RPMI8226 (cell line): ENCODE measurements at places on chromosomes 6 and 20.

DNA sequence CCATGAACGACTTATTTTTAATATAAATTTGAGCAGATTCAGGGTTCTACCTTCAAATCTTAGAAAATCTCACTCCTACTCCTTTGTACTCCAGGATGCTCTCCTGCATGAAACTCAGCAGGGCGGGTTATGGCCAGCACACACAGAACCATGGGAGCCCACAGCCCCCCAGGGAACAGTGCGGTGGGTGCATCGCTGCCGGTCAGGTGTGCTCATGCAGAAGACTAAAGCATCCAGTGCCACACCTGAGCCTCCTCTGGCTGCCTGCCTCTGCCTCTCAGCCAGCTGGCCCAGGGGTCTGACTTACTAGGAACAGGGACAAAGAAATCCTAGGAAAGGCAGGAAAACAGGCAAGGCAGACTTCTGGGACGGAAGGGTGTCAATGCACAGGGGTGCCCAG lies 31.8 kb downstream of the EZR start:
- no peak for DNase-seq

GRCh38 chr20:23159256-23159946 lies 73.3 kb upstream of the CD93 start:
- no peak for DNase-seq

DNA sequence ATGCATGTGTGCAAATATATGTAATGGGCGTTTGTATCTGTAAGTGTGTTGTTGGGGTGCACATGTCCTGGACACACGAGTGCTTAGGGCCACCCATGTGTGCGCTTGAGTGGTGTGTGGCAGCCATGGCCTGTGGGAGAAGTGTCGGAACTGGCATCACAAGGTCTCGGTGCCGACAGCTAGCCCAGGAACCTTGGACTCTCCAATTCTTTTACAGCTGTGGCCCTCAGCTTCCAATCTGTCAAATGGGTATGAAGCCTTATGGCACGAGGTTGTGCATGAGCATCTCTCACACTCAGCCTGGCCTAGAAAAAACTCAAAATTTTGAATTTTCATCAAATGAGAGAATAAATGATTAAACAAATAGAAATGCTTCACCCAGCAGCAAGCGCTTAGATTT lies 42.0 kb downstream of the SPDEF start:
- no peak for DNase-seq

DNA sequence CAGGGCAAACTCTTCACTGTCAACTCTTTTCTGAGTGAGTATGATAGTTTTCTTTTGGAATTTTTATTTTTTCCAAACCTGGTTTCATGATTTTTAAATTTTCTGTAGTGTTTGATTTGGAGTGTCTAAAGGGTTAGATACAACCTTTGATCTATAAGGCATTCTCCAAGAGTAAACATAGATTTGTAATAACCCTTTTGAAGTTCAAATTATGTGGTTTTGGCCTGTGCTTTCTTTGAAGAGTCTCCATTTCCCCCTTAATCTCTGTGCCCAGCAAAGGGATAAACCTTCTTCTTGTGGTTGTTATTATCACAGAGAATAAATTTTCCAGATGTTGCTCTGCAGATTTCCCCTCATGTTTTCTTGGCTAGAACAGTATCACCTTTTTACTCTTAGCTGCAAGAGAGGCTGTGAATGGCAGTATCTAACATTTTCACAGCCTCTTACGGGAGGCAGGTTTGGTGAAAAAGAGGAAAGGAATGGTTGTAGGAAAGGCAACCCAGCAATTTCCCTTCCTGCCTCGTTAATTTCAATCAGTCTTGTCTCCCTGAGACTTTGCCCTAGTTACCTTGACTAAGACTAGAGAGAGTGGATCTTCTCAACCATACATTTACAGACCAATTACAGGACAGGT lies 83.3 kb upstream of the AKIRIN2 start:
- no peak for DNase-seq

- DNase-seq = no peak
Measured at GRCh38 chr6:2183246-2183645, 62.2 kb downstream of the GMDS start.

DNA sequence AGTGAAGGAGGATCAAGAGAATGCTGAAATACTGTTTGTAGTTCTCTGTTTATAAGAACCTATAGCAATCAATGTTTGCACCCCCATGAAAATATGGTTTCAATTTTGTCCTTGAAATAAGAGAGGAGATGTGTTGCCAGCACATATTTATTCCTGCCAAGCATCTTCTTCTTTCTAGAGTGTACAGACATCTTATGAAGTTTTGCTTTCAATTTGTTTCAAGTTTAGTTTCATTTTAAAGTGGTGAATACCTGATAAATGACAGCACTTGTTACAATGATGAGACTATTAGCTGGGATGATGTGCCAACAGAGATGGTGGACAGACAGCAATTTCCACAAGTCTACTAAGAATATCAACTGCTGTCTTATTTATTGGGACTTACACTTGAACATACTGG lies 39.2 kb upstream of the CENPW start:
- no peak for DNase-seq

GRCh38 chr6:117272891-117273290 lies 7.5 kb downstream of the VGLL2 start:
- peak; percentile 4 for DNase-seq

- DNase-seq = no peak
Measured at GRCh38 chr6:101921829-101922450, 528.4 kb downstream of the GRIK2 start.

DNA sequence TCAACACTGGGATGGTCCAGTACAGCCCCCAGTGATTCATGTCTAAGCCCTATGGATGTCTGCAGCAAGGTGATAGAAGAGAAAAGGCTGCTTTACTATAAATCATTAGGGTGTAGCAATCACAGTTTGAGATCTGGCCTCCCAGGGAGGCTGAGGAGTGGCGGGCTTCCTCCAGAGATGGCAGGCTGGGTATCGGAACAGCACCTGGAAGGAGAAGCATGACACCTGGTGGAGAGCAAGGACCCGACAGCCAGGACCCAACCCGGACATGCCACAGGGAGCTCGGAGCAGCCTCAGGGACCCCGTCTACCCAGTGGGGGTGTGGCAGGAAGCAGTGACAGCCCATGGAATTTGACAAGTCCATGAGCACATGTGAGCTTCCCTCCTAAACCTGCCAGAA lies 114.8 kb upstream of the CD93 start:
- DNase-seq = peak; percentile 64

DNA sequence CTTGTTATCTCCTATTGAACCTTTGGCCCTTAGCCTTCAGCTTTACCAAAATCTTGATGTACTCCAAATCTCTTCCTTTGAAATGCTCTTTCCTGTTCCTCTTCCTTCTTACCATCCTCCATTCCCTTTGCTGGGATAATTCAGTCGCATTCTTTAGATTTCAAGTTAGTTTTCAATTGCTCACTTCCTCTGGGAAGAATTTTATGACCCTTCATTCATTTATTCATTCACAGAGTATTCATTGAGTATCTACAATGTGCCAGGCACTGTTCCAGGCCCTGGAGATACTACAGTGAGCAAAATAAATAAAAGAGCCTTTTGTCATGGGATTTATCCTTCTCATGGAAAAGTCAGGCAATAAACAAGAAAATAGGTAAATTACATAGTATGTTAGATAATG lies 548.2 kb upstream of the FLRT3 start:
- no peak for DNase-seq

DNA sequence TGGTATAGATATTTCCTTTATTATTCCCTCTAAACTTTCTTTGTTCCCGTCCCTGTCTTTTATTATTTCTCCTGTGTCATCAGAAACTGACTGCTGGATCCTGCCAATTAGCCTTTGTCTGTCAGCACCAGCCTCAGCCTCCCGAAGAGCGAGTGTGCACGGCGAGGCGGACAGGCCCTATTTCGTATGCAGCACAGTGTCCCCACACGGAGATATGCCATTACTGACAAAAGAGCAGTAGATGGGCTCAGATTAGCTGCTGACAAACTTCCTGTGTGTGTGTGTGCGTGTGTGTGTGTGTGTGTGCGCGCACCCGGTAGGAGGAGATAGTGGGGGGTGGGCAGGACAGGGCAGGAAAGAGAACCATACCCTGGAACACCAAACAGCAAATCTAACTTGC lies 99.5 kb upstream of the ZFP64 start:
- no peak for DNase-seq

GRCh38 chr6:154359161-154359574 lies 2.6 kb upstream of the IPCEF1 start:
- DNase-seq = peak; percentile 13

DNA sequence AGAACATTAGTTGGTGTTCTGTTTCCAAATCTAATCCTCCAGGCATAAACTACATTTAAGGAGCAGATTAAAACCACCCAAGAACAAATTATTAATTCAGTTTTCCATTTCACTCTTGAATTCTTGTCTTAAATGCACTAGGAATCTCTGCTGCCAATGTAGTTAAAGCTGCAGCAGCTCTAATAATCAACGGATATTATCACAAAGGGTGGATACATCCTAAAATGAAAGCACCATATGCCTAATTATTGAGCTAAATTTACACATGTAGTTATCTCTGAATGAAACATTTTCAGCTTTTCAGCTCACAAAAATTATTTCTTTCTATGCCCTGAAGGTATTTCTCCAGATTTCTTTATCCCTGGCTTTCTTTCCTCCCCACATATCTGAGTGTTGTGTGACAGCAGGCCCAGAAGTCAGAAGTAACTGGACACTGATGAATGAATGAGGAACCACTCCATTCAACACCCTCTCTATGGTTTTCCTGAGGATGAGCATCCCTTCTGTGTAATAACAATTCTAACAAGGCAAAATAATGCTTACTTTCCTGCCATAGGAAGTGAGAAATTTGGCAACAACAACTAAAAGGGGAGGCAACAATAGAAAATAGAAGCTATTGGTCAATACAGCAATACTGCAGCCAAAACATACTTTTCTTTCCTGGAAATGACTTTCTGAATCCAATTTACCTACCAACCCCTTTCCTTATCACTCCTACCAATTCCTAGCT lies 14.9 kb downstream of the MAN1A1 start:
- no peak for DNase-seq

- no peak for DNase-seq
Measured at GRCh38 chr6:162728197-162728596, 423 bp downstream of the PACRG start.

- no peak for DNase-seq
Measured at GRCh38 chr20:34570859-34571306, 12.4 kb downstream of the MAP1LC3A start.

DNA sequence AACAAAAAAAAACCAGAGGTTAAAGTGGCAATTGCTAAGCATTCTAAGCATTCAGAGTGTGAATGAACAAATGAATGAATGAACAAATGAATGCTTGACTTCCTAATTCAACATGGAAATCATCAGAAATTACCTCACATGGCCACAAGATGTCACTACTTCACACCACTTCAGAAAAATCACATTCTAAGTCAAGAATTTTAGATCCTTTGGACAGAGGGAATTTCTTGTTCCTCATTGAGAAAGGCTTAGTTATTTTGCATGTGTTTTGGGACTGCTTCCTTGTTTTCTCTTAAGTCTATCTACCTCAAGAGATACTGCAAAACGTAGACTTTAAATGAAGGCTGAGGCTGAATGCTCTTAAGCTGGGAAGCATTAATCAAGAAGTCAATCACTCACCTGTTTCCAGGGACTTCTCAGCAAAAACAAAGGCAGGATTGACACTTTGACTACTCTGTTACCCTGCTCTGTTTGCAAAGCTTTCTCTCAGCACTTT lies 120.2 kb downstream of the MBOAT1 start:
- DNase-seq = peak; percentile 48

DNA sequence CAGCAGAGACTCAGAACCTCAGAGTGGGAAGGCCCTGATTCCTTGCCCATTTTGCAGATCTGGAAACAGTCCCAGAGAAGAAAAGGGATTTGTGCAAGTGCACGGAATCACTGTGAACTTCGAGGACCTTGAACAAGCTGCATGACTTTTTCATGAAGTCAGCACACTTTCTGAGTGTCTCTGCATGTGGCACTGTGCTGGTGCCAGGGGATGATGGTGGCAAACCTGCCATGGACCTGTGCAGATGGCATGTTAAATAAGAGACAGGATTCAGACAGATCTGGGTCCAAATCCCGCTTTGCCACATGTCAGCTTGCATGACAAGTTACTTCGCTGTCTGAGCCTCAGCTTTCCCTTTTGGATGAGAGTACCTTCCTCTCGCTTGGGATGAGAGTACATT lies 26.8 kb downstream of the ZNF831 start:
- no peak for DNase-seq

DNA sequence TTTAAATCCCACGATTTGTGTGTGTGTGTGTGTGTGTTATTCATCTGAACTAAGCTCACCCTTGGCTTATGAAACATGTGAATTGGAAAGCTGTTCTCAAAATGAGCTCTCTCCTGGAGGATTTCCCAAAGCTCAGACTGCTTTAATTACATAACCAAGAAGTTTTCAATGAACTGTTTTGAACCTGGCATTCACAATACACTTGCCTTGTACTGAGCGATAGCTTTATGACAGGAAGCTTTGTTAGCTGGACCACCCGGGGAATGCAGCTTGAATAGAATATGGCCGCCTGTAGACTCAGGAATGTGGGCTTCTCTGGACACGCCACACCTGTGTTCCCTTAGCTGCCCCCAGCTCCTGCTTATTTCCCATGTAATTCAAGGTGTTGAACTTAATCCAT lies 71.4 kb upstream of the PREP start:
- DNase-seq = no peak

- DNase-seq = no peak
Measured at GRCh38 chr6:140828856-140829255, 1303.9 kb upstream of the GJE1 start.

DNA sequence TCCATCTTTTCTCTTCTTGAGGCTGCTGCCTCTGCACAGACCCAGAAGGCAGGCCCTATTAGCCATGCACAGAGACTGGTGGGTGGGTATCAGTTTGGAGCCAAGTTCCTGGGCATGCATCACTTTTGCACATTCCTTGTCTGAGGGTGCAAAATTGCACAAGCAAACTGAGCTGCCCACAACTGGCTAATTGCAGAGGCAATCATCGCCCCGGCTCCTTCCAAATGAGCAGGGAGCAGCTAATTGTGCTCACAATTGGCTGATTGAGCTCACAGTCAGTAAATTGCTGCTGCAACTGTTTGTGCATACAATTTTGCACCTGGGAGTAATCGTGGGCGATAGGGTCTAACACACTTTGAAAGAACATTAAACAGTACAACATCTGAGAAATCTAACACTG lies 511.4 kb downstream of the DHX35 start:
- no peak for DNase-seq

DNA sequence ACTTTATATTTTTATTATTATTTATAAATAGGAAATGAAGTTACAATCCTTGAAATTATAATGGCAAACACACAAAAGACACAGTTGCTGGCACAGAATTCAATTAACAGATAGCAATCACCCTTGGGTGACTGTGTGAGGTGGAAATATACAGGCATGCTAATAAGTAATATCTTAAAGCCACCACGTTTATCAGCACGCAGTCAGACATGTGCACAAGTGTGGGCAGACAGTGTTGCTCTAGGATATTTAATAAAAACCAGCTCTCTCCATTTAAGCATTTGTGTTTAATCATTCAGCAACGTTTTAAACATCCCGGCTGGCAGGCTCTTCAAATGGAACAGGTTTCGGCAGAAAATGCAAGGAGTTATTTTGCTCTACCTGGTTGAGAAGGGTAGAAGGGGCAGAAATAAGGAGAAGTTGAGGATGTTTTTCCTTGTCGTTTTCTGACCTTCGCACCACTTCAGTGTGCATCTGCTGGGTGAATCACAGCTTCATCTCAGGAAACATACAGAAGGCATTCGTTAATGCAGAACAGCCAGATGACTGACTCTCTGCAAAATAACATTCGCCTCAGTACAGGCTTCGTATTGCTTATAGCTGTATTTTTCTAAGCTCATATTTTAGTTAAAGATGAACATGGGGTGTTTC lies 585.1 kb downstream of the QKI start:
- no peak for DNase-seq
